ENCODE measurements at places on chromosomes 4 and X.

DNA sequence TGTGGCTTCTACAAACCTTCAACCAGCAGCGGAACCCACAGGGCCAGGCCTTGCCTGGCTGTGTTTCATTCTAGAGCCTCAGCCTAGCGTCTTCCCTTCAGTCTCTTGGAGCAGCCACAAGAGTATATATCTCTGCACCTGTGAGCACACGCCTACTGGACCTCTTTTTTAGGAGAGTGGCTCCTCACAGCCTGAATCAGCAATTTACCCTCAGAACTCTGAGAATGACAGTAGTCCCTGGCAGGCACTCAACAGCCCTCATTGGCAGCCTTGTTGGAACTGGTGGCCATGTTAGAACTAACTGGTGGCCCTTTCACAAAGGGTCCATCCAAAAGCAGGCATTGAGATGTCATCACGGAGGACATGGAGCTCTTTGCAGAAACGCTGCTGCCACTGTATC, 138.9 kb downstream of the BCOR start:
- DNase-seq, result no peak

DNA sequence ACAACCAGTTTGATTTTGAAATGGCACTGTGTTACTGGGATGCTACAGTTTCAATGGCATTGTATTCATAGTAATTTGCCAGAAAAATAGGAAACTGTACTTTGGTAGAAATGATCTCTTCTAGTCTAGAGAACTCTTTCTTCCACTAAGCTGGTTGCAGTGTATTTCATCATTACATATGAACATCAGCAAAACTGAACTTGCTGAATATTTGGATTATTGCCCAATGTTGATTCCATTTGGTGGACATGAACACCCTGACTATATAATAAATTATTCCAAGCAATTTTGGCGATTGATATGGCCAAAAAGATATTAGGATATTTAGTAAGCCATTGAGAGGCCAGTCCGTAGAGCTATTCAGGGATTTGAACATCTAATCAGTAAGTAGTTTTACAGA, 191.8 kb upstream of the CXorf66 start:
- no peak for DNase-seq

- DNase-seq, result peak; percentile 14
These were observed 395.0 kb downstream of the DTHD1 start for GRCh38 chr4:36676139-36677050.

GRCh38 chrX:94676285-94676684, 1002.3 kb downstream of the FAM133A start:
- DNase-seq, result no peak

DNA sequence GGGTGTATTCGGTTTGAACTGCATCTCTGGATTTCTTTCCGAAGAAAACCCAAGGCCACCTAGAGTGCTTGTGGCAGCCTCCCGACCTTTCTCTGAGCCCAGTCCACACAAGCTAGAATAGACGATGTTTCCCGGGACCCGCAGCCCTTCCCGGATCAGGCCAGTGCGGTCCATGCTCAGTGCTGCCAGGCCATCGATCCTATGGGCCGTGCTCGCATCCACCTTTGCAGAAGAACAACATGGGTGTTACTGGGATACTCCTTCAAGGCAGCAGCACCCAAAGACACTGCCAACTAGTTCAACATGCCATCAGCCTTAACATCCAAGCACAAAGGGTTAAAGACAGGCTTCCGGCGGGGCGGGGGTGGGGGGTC, 22.8 kb downstream of the BCOR start:
- no peak for DNase-seq

DNA sequence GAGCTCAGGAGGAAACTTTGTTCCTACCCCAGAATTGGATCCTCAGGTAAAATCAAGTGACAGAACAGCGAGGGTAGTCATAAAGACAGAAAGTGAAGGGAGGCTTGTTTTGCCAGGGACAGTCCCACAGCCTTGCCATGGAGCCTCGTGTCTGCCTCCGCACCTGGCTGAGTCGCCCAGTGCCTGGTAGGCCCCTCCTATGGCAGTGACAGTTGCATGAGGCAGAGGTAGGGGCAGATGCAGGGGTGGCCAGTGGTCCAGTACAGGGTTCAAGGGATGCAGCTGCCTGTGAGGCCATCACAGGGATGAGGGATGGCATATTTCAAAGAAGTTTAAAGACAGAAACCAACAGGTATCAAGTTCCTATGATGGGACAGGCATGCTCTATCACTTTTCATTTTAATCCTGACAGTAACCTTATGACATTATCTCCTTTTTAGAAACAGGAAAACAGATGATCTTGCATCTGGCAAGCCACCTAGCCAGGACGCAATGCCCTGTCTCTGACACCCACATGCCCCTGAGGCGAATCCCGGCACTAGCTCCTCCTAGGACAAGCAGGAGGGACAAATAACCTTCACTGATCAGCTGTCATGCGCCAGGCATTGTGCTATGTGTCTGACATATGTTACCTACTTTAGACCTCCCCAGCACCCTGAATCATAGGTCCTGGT, 127.4 kb upstream of the ENPP6 start:
- DNase-seq, result no peak

DNA sequence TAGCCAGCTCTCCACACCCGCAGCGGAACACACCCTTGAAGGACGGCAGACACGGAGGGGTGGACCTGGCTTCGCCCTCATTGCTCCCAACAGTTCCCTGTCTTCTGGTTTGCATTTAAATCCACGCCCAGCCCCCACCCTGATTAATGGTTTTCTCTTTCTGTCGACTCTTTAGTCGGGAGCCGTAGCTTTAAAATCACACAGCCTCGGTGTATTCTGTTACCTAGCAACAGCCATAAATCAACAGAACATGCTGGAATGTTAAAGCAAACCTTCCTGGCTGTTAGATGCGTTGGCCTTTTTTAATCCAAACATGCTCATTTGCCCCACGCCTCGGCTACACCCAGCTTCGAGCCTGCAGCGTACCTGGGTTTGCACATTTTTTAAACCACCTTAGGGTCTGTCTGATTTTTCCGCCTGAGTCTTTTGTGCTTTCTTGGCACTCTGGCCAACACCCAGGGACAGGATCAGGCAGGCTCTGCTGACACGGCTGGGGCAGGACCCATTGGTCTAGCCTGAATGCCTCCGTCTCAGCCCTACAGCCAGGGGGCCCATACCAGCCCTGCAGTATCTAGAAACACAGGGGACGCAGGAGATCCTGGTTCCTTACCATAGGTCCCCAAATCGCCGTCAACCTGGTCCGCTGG, 21.4 kb upstream of the PPP2R2C start:
- DNase-seq, result no peak

DNA sequence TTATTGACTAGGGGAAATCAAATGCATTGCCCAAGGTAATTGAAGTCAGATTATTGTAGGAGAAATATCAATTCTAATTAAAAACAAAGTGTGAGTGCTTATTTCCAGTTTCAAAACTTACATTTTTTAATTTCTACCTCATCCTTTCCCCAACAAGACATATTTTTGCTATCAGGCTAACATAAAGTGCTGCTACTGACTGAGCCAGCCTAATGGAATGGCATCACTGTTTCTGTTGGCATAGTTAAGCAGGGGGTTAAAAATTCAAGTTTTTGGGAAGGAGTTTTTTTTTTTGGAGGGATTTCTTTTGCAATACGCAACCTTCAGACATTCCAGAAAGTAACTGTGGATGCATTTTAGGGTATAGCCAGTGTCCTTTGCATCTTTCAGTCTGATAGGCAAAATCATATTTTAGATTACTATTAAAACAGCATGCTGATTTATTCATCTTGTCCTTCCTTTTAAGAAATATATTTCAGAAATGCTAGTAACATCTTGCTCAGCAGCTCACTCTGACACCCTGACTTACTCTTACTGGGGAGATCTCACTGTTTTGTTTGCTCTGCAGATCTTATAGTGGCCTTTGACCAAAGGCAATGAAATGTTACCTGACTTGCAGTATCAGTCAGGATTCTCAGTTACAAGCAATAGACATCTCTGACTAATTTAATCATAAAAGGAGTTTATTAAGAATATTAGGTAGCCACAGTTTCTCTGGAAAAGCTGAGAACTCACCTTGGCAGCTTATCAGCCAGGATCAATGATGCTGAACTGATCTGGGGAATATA, 24.4 kb downstream of the GAB1 start:
- DNase-seq, result no peak

- DNase-seq, result no peak
These were observed 167.2 kb downstream of the SH3KBP1 start for GRCh38 chrX:19720236-19720635.

DNA sequence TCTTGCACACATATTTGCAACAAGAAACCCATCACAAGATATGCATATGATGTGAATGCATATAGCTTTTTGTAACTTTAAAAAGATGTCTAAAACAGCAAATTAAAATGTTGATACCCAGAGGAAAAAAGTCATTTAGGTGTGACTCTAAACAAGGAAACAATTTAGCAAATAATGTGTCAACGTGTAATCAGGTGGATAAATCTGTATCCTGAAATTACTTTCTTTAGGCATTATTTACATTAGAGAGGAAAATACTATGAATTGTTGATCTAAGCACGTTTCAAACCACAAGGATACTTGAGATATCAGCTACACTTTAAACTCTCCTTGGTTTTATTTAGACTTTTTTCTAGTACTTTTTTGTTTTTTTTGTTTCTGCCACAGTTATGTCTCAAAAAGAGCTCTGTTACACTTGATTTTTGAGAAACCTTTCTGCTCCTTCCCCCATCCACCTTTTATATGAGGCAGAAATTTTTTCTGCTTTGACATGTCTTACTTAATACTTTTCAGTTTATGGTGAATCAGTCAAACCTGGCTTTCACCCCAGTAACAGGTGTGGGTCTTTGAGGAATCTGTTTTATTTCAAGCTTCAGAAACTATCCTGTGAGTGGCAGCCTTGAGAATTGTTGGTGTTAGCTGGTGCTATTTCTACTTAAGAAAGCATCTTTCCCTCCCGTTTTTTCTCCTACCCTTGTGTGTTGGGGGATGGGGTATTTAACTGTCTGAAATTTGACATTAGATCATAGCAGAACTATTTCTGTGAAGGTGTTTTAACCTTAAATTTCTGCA, 1.9 kb downstream of the NPNT start:
- DNase-seq, result no peak

- DNase-seq, result peak; percentile 68
These were observed 8.7 kb downstream of the EGF start for GRCh38 chr4:109921384-109921808.

DNA sequence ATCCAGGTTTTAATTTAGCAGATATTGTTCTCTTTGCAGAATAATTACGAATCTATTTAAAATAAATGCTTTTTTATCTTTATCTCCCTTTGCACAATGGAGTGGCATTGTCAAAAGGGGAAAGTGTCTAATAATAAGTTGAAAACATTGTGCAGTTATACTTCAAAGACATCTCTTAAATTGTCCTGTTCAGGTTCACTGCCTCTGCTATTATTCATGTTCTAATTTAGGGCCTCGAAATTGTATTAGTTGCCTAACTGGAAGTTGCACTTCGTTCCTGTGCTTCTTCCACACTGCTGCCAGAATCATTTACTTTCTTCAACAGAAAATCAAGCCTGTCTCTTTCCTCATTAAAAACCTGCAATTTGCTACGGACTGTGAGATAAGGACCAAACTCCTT, 150.5 kb upstream of the SPRY1 start:
- no peak for DNase-seq

GRCh38 chrX:48611703-48612102, 14.4 kb downstream of the WDR13 start:
- no peak for DNase-seq

DNA sequence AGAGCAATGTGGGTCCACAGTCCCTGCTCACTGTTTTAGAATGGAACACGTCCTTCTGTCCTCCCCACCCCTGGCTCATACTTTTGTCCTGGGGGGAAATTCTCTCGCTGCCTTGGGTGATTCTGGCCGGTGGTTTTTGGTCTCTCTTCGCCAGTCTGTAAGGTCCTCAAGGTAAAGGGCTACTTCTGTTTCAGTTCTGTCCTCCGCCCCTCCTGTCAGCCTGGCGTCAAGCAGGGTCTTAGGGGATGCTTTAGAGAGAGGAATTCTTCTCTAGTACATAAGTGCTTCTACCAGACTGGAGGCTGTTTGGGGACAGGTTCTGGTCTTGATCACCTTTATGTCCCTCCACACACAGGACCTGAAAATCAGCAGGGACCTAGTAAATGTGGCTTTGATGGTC, 617 bp upstream of the MRFAP1L1 start:
- DNase-seq, result no peak

DNA sequence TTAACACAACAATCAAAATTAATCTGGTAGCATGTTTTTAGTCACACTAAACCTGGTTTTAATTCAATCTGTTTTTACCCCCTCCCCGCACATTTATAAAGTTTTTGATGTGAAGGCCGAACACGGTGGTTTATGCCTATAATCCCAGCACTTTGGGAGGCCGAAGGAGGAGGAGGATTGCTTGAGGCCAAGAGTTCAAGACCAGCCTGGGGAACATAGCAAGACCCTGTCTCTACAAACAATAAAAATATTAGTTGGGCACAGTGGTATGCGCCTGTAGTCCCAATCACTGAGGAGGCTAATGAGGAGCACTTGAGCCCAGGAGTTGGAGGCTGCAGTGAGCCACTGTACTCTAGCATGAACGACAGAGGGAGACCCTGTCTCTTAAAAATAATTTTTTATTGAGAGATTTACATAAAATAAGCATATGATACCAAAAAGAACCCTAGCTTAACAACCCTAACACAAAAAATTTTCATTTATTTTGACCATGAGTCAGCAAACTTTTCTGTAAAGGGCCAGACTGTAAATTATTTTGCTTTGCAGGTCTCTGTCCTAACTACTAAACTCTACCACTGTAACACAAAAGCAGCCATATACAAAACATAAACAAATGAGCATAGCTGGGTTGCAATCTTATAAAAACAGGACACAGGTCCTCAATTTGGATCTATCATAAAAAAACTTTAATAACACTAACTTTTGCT, 21.5 kb downstream of the HNRNPD start:
- no peak for DNase-seq

GRCh38 chr4:182655340-182655739, 261.8 kb downstream of the DCTD start:
- no peak for DNase-seq

DNA sequence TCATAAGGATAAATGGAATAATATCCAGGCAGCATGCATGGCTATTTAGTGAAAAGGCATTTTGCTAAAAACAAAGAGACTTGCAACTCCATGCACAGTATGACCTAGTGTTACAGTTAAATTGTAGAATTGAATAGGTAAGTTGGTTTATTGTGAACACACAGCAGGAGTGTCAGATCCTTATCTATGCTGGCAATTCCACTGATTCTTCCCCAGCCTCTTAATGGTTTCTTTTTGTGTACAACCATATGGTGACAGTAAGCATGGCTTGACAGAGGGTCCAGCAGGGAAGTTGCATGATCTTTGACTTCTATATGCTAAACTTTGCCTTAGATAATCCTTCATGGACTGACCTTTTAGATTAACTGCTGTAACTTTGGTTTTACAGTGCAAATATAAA, 936.6 kb upstream of the EPHA5 start:
- DNase-seq, result no peak

DNA sequence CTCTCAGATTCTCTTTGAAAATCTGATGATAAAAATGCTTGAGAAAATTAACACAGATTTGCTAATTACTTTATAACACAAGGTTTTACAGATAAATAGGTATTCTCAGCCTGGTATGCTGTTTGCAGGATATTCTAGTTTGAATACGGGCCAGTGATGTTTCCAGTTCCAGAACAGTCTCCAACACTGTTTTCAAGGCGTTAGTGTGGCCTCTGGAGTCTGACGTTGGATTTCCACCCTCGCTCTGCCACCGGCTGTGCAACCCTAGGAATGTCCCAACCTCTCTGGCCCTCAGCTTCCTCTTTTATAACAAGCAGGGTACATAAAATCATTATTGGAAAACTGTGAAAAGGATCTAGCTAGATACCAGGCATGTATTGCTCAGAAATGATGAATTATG, 23.8 kb upstream of the CYP4V2 start:
- DNase-seq, result no peak

- peak; percentile 51 for DNase-seq
These were observed 100.8 kb downstream of the SPIN4 start for GRCh38 chrX:63250253-63250868.
